NCI-H345 (cell line): ENCODE measurements at places on chromosomes 3 and 15.
A peak's percentile ranks its signal among the peaks of the same experiment; 100 is the strongest.

- no peak for DNase-seq
Observed at GRCh38 chr3:33075995-33076394, 21.0 kb downstream of the GLB1 start.

DNA sequence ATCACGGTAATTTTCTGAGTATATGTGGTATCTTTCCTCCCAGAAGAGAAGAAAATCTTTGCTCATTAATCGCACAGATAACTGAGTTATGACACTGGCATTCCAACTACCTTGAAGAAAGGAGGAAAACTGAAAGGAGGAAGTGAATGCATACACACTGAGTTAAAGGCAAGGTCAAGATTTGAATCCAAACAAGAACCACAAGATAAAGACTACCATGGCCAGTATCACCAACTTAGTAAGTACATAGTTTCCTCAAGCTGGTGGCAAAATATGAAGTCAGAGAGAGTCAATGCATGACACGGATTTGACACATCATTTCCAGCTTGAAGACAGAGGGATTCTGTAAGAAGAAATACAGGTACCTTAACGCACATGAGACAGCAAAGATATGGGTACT is 287.5 kb downstream of the ULK4 start:
- DNase-seq: no peak

- DNase-seq: no peak
Observed at GRCh38 chr15:58213587-58214338, 75.6 kb downstream of the AQP9 start.

DNA sequence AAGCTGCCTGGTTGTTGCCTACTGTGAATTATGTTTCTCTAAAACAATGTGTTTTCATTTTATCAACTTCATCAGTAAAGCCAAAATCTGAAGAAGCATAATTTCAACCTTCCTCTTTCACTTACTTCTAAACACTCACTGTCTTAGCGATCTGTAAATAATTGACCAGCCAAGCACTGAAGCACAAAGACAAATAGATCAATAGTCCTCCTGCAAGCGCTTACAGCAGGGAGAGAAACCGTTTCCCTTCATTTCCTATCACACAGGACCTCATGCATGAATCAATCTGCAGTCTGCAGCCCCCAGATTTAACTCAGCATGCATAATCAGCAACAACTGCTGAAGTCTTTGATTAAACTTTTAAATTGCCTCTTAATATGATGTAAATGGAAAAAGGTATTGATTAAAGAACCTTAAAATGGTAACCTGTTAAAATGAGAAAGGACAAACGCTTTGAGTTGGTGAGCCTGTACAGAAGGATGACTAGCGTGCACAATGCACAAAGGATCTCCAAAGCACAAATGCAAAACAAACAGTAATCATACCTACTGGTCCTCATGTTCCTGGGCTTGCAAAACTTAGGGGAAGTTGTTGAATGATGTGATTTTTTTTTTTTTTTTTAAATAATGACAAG is 370.2 kb upstream of the ZNF385D start:
- DNase-seq: peak; percentile 37

- peak; percentile 9 for DNase-seq
Observed at GRCh38 chr3:164533275-164533674, 545.0 kb downstream of the SI start.

- peak; percentile 29 for DNase-seq
Observed at GRCh38 chr3:198079771-198080520, 119.9 kb downstream of the LMLN start.

DNA sequence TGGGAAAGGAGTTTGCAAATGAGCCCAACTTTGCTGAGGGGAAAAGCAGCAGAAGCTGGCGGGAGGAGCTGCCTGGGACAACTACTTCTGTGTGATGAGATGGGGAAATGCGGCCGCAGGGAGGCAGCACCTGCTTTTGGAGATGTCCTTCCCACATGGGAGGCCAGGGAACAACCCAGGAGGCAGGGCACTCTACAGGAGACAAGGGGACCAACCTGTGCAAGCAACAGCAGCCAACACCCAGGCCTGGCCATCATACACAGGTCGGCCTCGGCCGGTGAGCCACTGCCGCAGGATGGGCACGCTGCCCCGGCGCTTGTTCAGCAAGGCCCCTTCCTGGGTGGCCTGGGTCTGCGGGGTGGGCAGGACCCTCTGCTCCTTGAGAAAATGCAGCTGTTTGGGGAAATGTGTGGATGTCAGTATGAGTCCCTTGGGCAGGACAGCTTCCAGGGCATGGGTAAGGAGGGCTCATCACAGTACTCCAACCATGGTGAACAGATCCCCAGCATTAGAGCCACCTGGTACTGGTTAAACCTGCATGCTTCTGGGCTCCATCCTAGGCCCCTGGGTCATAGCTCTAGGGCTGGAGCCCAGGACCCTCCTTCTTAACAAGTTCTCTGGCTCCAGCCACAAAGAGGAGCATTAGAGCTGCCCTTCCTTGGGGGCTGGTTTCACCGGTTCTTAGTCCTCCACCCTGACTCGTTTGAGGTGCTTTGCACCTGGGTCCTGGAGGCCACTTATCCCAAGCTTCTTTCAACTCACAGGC is 11.6 kb downstream of the EPB42 start:
- DNase-seq: no peak

DNA sequence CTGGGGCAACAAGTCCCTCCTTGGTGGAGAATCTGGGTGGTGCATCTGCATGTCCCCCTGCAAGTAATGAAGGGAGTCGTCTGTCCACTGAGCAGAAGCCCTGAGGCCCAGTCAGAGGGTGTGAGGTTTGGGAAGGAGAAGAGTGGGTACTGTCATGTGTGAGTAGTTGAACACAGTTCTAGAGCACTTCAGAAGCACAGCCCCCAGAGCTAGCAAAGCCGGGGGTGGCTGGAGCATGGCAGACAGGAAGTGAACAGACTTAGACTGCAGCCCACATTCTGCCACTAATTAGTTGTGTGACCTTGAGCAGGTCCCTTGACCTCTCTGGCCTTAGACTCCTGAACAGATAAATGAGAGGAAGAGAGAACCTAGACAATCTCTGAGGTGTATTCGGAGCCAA is 207.6 kb downstream of the UACA start:
- DNase-seq: no peak

DNA sequence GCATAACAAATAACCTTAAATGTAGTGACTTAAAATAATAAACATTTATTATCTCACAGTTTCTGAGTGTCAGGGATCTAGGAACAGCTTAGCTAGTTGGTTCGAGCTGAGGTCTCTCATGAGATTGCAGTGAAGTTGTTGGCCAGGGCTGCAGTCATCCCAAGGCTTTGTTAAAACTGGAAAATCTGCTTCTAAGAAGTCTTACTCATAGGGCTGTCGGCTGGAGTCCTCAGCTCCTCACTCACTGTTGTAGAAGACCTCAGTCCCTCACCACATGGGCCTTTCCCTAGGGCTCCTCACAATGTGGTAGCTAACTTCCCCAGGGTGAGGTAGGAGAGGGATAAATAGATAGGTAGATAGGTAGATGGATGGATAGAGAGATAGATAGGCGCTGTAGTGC is 20.8 kb upstream of the SLC7A14 start:
- no peak for DNase-seq

- no peak for DNase-seq
Observed at GRCh38 chr3:184004476-184004875, 13.2 kb downstream of the ABCC5 start.

DNA sequence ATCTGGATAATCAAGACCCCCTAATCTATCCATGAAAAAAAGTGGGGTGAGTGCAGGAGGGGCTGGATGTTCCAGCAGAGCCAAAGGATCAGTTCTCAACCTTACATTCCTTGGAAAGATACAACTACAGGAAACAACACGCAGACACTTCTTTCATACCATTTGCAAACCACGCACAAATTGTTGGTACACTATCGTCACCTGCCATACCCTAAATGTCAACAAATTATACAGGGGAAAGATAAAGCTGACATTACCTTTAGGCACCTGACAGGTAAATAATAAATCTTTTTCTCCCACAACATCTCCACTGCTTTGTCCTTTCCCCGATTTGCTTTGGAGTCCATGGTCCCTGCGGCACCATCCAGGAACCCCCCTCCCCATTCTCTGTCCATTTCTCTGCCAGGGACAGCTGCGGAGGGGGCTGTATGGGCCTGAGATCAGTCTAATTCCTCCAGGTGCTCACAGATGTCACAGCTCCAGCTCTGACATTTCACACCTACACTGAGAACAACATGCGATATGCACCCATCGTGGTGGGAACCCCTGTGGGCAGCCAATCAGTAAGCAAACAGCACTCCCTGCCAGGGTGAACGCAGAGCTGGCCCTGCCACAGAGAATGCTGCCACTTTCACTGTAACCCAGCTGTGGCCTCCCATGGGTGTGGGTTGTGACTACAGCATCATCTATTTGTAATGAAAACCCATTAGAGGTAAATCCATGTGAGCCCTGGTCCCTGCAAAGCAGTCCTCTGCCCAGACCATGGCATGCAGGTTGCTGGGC is 37.7 kb upstream of the BCL2L10 start:
- no peak for DNase-seq

DNA sequence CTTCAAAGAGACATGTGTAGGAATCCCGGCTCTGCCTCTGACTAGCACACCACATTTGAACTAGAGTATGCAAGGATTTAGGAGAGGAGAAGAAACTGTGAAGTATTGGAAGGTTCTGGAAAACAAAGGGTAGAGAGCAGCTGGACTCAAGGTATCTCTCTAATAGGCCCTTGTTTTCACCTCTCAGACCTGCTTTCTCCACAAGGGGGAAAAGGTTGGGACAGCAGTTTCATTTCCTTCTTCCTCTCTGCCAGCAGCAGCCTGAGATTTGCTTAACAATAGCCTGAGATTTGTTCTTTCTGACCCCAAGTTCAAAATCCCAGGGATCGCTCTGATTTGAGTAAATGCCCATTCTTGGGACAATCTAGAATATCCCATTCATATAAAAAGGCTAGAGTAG is 430.6 kb upstream of the MCTP2 start:
- no peak for DNase-seq

- no peak for DNase-seq
Observed at GRCh38 chr3:18245721-18246120, 179.4 kb downstream of the SATB1 start.

DNA sequence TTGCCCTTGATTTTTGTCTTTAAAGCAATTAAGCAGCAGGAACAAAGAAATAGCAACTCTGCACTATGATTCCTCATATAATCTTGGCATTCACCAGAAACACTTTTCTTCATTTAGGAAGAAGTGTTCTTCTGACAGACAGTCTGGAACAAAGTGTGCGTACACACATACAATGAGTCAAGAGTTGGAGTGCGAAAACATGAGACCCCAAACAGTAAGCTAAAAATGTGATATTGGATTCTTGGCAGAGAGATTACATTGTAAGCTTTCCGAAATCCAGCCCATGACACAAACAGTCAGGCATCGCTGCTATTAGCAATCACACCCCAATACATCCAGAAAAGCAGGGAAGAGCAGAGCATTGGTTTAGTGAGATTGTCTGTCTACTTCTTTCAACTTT is 306.7 kb upstream of the TBC1D5 start:
- no peak for DNase-seq

DNA sequence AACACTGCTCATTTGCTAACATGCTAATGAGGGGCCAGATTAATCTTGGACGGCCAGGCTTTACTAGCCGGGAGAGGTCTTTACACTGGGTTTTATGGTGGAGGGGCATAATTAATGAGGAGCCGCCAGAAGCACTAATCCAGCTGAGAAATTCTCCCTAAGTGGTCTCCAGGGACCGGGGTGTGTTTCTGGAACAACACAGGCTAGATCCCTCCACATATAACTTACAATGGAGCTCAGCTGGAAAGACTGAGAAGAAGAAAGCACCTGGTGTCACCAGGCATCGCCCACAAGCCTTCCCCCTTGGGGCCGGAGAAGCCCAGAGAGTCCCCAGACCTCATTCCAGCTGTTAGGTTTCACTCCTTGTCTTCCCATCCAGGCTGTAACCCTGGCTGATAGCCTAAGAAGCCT is 127.5 kb downstream of the MEGF11 start:
- DNase-seq: peak; percentile 13

GRCh38 chr15:50113187-50113505 is 5.9 kb downstream of the ATP8B4 start:
- no peak for DNase-seq

- no peak for DNase-seq
Observed at GRCh38 chr3:63896332-63897030, 15.7 kb downstream of the SCAANT1 start.

GRCh38 chr3:170585937-170586310 is at the start of gene SLC7A14:
Gene SLC7A14, minus strand, starts transcription at chr3:170586075. Its CDS starts 59,139 bp downstream, at chr3:170526936.
- peak; percentile 62 for DNase-seq

DNA sequence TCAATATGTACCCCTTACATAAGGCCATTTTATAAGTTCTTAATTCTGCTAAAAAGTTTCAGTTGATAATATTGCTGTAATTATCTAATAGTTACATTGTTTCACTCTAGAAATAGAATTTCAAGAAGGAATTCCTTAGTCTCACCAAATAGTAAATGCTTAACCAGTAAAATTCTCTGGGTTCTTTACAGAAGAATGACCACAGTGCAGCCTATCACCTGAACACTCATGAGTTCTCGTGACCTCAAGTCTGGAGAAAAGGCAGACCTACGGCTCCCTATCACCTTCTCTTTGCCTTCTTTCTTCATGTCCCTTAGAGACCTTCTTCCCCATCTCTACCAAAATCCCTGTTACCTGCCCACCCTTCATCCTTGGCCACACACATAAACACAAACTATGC is 30.9 kb downstream of the CCDC191 start:
- DNase-seq: no peak

- no peak for DNase-seq
Observed at GRCh38 chr3:121969631-121970030, 52.4 kb downstream of the ILDR1 start.

DNA sequence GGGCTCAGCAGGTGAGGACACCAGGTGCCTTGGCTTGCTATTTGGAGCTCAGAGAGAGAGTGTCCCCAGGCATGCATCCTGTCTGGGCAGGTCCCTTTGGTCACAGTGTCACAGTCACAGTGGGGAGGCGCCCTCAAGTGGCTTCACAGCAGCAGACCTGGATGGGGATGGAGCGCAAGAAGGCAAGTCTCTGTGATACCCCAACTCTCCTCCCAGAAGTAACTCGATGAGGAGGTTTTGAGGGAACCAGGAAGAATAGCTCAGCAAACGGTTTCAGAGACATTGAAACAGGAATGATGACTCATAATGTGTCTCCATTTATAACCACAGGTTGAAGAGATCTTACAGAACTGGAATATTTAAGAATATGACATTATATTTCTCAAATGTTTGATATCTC is 66.5 kb upstream of the SH3GL3 start:
- no peak for DNase-seq

DNA sequence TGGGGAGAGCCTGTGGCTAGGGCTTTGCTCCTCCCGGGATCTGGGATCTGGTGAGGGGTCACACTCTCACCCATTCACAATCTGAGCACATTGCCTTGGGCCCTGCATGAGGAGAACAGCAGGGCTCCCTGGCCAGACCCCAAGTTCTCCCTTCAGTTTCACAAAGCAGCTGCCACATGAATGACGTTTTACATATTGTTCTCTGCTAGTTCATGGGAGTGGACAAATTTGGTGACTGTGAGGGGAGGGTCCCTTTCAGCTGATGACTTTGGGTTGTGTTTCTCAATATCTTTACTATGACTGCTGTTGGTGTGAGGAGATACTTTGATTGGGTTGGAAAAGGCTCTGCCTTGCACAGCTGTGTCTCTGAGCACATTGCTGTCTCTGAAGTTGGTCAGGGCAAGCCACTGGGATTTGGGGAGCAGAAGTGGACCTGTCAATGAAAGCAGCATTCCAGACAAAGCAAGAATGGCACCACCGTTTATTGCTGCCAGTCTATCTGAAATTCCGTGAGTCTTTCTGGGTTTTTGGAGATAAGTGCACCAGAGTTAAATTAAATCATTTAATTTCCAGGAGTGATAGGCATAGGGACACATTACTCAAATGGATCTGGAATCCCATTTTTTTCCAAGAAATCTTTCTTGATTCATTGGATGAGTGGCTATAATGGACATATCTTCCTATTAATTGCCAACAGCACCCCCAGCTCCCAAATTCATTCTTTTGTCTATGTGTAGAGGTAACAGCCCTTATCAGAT is 10.3 kb downstream of the TIMP4 start:
- no peak for DNase-seq
